T-helper 1 cell (primary cell): ENCODE measurements at places on chromosomes 6 and 20.

- DNase-seq, result no peak
Measured at GRCh38 chr6:168083514-168083885, 4.5 kb upstream of the FRMD1 start.

DNA sequence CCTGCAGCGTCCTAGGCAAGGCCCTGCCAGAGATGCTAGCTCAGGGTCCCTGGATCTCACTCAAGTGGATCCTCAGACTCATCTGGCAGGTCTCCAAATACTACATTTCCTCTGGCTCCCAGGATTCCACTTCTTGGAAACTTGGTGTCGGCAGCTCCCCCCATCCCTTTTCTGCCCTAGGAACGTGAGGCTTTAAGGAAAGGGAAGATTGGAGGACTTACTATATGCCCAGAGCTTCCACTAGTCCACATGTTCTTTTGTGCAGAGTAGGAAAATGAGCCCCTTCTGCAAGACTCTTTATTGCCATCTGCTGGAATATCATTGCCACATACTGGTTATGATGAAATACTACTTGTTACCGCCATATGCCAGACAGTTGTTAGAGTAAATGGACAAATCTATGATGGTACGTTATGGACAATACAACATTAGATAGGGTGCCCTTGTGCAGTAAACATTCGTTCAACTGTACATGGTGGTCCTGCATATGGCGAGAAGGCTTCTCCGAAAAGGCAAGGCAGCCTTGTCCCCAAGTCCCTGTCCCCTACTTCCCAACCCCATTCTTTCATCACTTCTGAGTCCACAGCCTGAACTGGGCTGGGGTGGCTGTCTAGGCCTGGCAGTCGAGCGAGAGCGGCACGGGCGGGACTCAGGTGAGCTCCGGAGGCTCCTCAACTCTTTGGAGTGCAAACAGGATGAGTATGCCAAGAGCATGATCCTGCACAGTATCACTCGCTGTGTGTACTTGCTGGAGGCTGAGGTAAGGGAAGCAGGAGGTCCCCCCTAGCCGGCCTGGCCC, 780 bp downstream of the ARMC12 start:
- no peak for DNase-seq

- DNase-seq, result no peak
Measured at GRCh38 chr6:157990321-157991066, 8.8 kb downstream of the SYNJ2 start.

- DNase-seq, result no peak
Measured at GRCh38 chr20:44733341-44734069, 12.2 kb upstream of the KCNK15 start.

- DNase-seq, result no peak
Measured at GRCh38 chr6:138970856-138971425, 17.1 kb downstream of the REPS1 start.

GRCh38 chr20:32238483-32239425, 31.1 kb downstream of the POFUT1 start:
- no peak for DNase-seq

DNA sequence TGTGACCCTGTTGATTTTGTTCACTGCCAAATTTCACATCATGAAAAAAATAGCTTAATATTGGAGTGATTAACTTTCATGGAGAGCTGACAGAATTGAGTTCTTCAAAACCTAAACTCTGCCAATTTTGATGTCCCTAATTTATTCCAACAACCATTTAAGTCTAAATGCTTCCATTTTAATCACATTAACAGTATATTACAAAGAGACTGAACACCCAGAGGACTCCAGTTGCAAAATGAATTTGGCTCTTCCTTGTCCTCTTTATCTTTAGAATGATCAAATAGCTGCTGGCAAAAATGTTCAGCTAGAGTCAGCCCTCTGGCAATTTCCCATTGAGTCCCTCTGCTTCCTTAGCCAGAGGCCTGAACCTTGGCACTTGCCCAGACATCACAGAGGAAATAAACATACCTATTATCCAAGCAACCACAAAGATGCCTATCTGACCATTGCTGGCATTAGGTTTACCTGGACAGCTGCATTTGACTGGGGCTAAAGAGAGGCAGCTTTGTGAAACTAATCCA, 299.0 kb upstream of the STXBP5 start:
- no peak for DNase-seq

GRCh38 chr6:137357263-137357947, 136.8 kb downstream of the OLIG3 start:
- DNase-seq, result no peak

DNA sequence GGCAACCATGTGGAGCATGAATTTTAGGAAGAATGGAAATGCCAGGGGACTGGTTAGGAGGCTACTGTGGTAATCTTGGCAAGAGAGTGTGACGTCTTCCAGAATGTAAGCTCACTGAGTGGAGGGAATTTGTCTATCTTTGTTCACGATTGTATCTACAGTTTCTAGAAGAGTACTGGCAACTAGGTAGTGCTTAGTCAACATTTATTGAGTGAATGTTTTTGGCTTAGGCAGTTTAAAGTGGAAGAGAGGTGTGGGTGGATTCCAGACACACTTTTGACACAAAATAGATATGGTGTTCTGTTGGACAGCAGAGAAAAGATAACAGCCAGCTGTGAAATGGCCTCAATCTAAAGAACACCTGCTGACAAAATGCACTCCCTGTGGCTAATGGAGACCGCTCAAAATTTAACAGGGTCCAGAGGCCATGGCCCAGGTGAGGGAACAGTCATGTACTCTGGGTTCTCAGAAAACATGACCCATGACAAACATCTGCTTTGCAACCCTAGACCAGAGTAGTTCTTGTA, 139.3 kb downstream of the GPX5 start:
- no peak for DNase-seq

DNA sequence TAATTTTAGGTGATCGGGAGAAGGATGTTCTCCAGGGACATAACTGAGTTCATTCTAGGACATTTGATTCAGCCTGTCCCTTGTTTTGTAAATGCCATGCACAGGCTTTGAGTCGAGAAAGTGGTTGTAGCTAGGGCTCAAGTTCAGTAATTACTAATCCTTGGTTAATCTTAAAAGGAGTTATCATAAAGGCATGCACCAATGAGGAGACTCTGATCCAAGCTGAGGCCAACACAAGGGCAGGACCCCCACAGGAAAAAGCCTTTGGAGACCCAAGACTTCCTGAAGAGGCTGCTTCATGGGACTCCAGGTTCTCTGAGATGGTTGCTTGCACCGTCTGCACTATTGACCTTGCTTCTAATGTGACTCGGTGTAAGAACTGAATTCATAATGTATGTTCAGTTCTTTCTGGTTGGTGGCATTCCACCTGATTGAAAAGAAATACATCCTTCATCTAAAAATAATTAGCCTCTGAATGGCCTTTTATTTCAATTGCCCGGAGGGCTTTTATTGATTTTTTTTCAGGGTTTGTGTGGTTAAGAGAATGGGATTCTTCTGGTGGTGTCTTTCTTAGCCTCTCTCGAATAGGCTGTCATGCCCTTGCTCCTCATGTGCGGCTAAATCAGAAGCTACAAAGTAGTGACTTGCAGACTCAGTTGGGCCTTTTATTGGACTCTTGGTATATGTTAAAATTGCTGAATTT, 201.7 kb upstream of the PLCB4 start:
- DNase-seq, result no peak
